ENCODE measurements at places on chromosomes 7 and 10.

GRCh38 chr7:30246392-30246791 lies 38.0 kb upstream of the ZNRF2 start:
- no peak for DNase-seq

DNA sequence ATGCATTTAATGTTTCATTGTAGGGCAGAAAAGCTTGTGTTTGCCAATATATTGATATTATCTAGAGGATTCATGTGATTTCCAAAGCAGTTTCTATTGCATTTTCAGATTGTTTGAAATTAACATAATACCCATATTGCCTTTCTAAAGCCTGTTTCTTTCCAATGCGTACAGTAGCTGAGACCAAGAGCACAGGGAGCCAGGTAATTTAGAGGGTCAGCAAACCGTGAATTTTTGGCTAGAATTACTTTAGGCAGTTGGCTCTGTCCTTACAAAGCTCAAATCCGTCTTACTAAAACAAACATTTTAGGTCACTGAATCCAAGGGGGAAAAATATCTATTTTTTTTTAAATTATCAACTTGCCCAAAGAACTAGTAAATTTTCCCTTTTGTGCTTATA lies 604.9 kb upstream of the ADARB2 start:
- no peak for DNase-seq

- DNase-seq, result no peak
Observed at GRCh38 chr7:122310119-122311021, 5.8 kb upstream of the FEZF1 start.

DNA sequence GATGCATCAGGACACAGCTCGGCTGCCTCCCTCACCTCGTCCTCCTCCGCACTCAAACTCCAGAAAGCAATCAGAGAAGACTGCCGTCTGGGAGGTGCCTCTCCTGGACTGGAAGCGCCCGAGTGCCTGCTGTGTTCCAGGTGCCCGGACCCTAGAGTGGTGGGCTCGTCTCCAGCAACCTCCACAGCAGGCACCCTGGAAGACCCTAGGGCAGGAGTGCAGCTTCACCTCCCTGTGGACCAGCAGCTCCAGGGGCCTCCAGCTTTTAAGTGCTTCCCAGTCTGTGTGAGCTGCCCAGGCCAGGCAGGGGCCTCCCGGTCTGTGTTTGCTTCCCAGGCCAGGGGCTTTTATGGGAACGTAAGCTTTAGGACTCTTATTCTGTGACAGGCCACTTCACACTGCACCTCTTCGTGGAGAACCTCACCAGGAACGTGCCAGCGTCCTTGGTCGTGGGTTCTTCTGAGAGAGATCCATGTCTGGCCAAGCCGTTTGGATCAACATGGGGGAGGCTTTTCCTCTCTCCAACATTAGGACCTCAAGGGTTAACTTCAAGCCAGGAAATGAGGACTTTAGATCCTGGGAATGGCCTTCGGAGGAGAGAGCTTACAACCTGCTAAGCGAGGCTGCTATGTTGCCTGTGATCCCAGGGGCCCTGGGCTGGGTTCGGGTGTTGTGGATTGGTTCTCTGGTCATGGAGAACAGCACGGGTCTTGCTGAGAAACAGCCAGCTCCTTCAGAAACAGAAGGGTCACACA lies 5.9 kb upstream of the PWWP2B start:
- no peak for DNase-seq

Data from activated CD8-positive, alpha-beta memory T cell treated with anti-CD3 and anti-CD28 coated beads for 48 hours (primary cell).